ENCODE measurements at places on chromosomes 12 and 14.

- DNase-seq = no peak
These were observed 161.3 kb upstream of the IFNG-AS1 start for GRCh38 chr12:67827820-67828383.

DNA sequence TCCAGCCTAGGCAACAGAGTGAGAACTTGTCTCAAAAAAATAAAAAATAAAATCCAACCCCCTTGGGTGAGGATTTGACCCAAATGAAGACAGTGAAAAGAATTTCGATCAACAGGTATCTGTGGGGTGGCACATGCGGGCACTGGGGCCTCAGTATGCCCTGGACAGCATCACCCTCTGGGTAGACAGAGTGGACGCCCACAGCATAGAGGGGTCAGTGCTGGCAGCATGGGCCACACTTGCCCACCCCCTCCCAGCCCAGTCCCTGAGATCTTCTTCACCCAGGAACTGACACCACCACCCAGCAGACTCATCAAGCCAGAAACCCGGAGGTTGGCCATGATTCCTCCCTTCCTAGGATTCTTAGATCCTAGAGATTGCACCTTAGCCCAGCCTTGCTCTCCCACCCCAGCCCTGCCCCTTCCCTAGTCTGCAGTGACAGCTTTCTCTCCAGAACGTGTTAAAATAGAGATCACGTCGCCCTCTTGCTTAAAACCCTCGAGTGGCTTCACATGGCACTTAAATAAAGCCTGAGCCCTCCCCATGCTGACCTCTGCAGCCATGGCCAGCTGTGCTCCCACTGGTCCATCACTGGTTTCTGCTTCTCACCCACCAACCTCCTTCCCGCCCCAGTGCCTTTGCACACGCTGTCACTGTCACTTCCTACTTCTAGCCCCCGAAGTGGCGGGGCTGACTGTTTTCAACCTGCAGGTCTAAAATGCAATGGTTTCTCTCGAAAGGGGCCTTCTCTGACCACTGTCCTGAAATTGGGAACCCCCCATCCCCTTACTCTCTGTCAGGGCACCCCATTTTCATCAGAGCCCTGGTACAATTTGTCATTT lies 26.2 kb upstream of the DYNC1H1 start:
- no peak for DNase-seq

GRCh38 chr12:111322336-111323250 lies 46.3 kb downstream of the PHETA1 start:
- DNase-seq = no peak

DNA sequence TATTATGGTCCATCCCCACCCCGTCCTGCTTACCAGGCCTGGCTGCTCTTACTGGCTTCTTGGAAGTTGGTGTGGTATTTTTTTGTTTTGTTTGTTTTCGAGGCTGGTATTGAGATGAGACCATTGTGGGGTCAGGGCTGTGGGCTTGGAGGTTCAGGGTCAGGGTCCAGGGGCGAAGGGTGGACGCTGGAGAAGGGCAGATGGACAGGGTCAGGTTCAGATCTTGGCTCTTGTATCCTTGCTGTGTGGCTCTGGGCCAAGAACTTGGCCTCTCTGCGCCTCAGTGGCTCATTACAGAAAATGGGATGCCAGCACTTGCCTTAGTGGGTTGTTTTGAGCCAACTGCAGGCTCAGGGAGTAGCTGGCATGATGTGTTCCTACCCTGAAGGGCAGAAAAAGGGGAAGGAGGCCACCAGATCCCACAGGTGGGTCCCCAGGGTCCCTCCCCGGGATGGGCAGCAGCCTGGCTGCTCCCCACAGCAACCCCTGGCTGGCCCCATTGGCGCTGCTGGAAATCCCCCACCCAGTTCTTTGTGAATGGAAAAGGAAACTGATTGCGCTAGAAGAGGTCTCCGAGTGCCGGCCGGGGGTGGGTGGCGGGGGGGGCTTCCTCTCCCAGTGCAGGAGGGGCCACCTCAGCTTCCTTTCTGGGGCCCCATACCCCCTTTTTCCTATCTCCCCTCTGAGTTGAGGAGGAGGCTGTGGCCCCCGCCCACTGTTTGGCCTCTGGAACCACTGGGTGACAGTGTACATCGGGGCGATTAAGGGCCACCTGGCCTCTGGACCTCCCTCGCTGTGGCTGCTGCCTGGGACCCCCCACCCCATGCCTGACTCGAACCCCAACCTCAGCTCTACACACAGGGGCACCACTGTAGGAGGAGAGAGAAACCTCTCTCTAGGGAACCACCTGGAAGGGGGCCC lies 25.0 kb downstream of the SH2B3 start:
- DNase-seq = no peak

DNA sequence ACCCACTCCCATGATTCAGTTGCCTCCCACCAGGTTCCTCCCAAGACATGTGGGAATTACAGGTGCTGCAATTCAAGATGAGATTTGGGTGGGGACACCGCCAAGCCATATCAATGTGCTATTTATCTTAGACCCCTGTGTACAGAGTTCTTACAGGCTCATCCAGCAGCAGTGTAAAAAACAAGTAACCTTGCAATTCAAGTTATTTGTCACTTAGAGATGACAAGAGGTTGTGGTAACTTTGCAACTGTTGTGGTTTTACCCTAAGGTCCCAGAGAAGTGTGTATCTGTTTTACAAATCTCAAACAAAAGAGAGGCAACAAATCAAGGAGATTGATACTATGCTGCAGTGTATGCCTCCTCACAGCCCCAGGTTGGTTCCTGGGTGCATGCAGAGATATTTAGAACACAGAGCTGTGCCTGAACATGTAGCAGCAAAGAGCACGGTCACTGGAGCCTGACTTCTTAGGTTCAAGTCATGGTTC lies 11.5 kb upstream of the HELB start:
- DNase-seq = no peak

GRCh38 chr14:92680781-92681650 lies 67.4 kb downstream of the LGMN start:
- DNase-seq = no peak

- no peak for DNase-seq
These were observed 17.3 kb downstream of the EPYC start for GRCh38 chr12:90987520-90987919.

DNA sequence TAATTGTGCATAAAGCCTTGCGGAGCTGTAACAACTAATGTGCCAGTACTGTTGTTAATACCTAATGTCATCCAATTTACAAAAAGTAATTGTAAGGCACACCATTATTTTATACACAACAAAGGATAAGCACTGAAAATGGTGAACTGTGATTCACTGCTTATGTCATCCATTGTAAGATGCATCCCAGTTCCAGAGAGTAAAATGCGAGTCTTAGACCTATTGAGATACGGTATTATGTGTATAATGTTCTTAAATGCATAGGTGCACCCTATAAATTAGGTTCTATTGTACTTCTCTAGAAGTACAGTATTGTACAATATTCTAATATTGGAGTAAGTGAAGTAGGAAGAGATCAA lies 406 bp downstream of the PARP2 start:
- DNase-seq = no peak

DNA sequence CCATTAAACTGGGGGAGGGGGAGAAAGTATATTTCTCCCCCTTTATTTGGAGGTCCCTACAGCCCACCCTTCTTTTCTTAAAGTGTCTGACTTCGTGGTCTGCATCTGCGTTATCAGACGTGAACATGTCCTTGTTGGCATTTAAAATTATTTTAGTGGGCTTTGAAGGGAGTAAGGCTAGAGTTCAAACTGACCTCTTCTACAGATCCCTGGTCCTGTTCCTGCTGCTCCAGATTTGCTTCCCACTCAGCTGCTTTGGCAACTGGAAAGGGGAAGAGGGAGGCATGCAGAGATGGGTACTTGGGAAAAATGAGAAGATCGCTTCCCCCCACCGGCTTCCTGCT lies 611 bp upstream of the SIX6 start:
- DNase-seq = no peak

DNA sequence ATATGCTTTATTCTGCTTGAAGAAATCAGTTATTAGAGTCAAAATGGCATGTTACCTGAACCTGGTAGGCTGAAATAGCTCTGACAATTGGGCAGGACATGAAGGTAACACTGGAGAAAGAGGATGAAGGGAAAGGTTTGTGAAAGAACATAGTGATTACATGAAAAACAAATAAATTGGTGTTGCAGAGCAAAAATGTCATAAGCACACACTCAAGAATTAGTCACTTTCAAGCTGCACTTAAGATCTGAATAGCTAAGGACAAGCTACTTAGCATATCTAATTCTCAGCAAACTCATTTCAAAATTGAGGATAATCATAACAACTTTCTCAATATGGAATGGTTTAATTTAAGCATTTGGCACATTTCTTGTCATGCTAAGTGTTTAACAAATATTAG lies 1398.0 kb upstream of the FLRT2 start:
- no peak for DNase-seq

Data from NCI-H187 treated with DMSO at 0.1 percent for 48 hours (cell line).